ENCODE measurements at places on chromosomes 5 and 9. TPM values are rescaled to one million over a fixed set of nuclear protein-coding genes. Genes with fewer than 3 reads are reported as not detected.

The SH3RF2 gene
- 0.79 TPM for total RNA-seq

DNA sequence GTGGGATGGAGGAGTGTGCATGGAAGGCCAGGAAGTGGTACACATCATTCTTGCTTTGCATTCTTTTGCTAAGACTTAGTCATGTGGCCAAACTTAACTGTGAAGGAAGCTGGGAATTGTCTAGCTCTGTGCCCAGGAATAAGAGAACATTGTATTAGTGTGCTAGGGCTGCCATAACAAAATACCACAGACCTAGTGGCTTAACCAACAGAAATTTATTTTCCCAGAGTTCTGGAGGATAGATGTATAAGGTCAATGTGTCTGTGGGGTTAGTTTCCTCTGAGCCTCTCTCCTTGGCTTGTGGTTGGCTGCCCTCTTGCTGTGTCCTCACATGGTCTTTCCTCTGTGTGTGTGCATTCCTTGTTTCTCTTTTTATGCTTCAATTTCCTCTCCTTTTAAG lies 32.4 kb downstream of the NNT start:
- DNase-seq, result no peak

DNA sequence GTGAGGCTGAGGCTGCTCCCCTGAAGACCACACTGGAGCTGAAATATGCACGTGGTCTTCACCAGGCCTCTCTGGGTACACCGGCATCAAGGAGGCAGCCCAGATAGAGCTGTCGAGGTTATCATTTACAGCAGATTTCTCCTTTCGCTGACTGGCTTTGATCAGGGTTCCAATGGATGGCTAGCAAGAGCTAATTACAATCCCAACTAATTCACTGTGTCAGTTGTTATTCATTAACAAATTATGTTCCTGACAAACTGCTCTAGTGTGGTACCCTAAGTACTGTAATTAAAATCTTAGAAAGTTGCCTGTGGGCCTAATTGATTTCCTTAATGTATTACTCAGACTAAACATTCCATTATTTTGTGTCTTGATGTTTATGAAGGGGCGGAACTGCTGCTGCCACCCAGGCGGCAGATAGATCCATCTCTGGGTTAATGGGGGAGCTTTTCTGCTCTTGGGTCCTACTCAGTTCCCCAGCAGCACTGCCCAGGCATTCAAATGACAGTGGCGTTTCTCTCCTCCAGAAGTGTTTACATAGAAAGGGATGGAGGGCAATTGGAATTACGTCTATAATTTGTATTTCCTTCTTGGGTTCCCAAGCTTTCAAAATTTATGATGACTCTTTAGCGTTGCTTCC lies 71.7 kb upstream of the RAD23B start:
- no peak for DNase-seq

The ANKRD18B gene
- 0.48 TPM for total RNA-seq

DNA sequence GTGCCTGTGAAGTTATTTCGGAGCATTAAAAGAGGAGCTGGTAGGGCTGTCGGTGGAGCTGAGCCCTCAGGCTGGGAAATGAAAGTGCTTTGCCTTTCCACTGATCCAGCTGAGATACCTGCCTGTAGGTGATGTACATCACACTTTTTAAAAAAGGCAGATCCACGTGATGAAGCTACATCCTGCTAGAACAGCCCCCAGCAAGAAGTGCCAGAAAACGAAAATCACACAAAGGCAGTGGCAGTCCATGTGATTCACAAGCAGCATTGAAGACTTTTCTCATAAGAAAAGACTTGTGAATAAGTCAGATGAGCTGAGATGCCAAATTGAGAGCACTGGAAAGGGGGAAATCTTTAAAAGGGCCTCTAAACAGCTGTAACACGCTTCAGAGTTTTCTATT lies 765.1 kb downstream of the PTPRD start:
- DNase-seq, result no peak

DNA sequence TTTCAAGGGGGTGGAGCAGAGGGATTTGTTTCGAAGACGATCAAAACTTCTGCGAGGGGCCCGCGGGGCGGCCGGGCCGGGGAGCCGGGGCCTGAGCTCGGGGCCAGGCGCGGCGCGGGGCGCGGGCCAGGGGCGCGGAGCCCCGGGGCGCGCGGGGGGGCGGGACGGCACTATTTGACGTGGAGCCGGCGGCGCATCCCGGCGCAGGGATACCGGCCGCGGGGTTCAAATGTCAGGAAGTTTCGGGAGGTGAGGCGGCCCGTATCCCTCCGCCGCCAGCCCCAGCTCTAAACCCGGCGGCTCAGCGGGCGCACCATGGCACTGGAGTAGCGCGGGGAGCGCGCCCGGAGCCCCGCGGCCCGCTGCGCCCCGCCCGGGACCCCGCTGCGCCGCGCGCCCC lies at the start of gene LMX1B:
Gene LMX1B (plus strand): TSS at position 278 of the 400 bp plus-strand sequence. CDS start 522 bp downstream, outside the sequence.
- DNase-seq, result no peak

The LAMC3 gene
- total RNA-seq, result 0.65 TPM

DNA sequence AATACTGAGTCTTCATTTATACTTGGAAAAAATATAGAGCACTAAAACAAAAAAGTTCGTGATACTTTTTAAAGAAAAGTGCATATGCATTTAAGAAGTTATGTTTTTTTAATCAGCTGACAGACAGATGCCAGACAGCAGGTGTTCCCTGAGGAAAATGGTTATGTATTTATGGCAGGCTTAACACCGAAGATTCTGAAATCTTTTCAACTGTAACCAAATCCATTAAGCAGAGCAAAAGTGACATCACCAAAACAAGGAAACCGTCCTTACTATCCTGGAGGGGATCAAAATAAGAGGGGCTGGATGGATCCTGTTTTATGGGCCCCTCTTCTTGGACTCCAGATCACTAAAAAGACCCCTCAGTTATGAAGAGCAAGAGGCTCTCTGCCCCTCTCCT lies 404.9 kb upstream of the ADAMTS16 start:
- DNase-seq, result no peak

The SH3TC2 gene
- total RNA-seq, result 0.24 TPM

DNA sequence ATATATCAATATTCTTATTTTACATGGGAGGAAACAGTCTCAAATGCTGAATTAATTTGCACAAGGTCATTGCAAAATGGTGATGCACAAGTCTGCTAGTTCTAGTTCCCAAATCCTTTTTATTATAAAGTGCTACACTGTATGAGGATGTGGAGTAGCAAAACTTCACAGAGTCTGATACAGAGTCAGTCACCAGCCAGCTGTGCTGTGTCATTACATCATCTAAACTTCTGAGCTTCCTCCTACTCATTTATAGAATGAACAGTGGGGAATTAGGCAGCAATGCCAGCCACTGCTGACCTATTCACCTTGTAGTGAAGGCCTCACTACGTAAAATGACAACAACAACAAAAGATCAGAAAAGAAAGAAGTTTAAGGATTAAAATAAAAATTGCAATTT lies 357.8 kb downstream of the TMEM167A start:
- DNase-seq, result no peak

DNA sequence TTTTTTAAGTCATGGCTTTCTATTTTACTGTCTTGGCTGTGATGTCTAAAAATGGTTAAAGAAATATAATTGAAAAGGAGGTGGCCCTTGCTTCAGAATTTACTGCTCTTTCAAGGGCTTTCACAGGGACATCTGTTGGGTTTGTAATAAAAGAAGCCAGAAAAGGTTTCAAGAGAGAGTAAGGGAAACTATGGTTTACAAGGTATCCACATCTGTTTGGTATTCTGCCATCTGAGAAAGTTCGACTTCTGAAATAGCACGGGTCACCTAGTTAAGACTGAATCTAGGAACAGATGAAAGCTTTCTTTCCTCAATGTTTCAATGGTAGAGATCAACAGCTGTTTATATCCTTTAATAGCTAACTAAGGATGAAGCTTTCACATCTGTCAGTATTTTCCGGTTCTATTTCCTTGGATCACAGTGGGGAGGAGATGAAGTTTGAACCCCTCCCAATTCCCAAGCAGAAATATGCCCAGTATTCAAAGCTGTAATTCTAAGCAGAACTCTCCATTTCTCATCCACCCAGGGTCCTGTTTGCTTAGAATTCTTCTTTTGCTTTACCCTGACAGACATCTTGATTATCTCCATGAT lies 72.8 kb upstream of the IFNK start:
- DNase-seq, result no peak

- no peak for DNase-seq
These were observed 342.8 kb downstream of the EBF1 start for GRCh38 chr5:158756871-158757270.

DNA sequence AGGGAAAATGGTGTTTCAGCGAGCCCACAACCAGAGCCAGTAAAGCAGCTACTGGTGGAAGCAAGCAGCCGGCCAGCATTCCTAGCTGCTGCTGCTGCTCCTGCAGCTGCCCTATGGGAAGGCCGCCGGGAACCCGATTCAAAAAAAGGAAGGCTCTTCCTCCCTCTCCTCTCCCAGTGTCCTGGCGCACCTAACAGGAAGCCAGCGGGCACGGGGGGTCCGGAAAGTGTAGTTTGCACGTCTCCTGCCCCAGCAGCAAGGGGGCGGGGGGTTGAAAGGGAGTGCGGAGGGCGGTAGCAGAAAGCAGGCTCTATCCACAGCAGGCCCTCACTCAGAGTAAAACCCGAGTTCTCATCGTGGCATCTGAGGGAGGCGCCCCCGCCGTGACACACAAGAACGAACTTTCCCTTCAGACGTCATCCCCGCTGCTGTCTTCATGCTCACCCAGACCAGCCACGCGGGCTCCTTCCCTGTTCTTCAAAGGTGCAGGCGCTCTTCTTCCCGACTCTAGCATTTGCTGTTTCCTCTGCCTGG lies 16.5 kb downstream of the GRXCR2 start:
- DNase-seq, result peak; percentile 42

- DNase-seq, result no peak
These were observed 289.6 kb upstream of the ADAMTSL1 start for GRCh38 chr9:18184401-18184800.

GRCh38 chr9:124297551-124297901 lies 39.8 kb downstream of the NEK6 start:
- no peak for DNase-seq

DNA sequence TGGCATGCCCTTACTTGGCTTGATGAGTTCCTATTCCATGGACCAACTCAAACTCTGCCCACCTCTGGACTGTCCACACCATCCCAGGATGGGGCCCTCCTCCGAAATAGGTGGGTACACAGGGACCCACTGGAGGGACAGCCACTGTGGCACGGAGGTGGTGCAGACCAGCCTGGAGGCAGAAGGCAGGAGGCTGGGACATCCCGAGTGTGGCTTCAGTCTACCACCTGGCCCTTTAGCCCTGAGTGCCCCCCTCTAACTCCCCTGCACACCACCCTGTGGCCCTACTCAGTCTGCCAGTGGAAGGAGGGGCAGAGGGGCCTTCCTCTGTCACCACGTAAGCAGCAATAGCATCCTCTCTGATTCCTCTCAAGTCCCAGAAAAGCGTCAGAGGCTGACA lies 3.7 kb downstream of the IL3 start:
- DNase-seq, result no peak

DNA sequence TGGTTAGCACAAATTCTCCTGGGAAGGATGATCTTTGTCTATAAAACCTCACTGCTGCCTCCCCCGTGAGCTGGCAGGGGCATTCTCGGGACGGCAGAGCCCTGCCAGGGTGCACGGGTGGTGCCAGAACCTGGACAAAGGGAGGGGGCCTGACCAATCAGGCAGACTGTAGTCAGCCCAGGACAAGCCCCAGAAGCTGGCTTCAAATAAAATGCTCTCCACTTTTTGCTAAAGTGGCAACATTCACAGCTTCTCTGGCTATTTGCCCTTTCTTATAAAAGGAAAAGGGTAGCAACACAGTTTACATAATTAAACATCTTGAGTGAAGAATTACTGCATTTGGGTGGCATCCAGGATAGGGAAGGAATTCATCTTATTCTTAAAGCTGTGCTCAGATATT lies 14.4 kb downstream of the IL9 start:
- DNase-seq, result no peak

GRCh38 chr9:84969084-84969483 lies 299.6 kb downstream of the NTRK2 start:
- no peak for DNase-seq

GRCh38 chr9:92726971-92727715 lies 37.5 kb downstream of the BICD2 start:
- no peak for DNase-seq

The SGCD gene
- not detected for total RNA-seq

DNA sequence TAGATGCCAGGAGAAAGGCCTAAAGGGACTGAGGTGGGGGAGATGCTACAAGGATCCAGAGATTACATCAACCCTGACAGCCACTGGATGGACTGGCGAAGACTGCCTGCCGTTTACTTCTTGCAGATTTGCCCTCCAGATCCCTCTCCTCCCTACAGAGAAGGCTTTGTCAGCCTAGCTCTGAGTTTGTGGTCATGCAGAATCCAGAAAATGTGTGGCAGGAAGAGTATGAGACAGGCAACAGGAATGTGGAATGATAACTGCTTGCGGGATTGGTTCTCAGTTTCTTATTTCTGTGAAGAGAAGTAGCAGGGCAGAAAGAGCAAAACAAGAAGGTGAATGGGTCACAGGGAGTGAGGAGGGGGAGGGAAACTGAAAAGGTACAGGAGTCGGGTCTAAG lies 129.6 kb downstream of the TLE1 start:
- no peak for DNase-seq

- no peak for DNase-seq
These were observed 32.6 kb upstream of the TTLL11 start for GRCh38 chr9:122125509-122126330.

DNA sequence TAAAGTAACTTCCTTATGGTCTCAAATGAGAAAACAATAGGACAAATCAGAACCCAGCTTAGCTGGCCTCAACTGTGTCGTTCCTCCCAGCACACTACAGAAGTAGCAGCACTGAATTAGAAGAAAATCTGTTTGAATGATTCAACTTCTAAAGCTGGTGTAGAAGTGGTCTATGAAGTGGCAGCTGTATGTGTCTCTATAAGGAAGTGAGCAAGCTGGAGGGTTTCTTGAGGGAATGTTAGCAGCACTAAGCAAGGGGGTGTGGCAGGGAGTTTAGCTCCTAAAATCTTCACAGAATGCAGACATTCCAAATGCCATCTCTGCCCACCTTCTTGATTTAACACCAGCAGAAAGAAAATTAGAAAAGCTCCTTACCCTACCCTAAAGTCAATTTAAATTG lies 4.1 kb downstream of the KLF9 start:
- no peak for DNase-seq

The ACTBL2 gene
- total RNA-seq, result not detected

DNA sequence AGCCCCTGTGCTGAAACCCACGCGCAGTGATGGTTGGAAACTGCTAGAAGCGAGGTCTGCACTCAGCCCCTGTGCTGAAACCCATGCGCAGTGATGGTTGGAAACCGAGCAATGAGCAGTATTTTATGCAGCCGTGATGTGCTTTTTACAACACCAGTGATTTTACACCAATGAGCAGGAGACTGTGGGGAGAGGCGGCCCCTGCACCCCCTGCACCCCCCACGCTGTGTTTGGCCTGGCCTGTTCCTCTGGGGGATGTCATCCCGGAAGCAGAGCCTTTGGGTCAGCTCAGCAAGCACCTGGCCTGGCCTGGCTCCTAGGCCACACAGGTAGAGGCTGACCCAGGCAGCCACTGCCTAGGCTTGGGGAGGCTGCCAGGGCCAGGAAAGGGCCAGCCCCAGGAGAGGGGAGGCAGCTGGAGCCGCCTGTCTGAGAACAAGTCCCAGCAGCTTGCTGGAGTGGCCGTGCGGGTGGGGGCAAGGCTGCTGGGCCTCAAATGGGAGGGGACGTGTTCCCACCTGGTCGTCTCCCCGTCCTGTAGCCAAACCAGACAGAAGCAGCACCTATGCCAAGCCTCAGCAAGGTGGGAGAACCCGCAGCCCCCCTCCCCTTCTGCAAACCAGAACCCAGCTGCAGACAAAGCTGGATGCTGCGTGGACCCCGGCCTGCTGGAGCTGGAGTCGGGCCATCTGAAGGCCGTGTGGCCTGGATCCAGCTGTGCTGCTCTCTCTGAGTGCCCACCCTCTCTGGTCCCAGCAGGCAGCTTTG lies 46.8 kb downstream of the DBH start:
- DNase-seq, result no peak

The PDE6A gene
- 0.05 TPM for total RNA-seq

- no peak for DNase-seq
These were observed 24.5 kb downstream of the TICAM2 start for GRCh38 chr5:115577741-115578140.

The PHF24 gene
- total RNA-seq, result 1.00 TPM
